ENCODE measurements at places on chromosomes 7 and 10. TPM values are rescaled to one million over a fixed set of nuclear protein-coding genes. Genes with fewer than 3 reads are reported as not detected.

GRCh38 chr10:63692220-63692896 is 171.2 kb downstream of the REEP3 start:
- H3K27ac ChIP-seq, result no peak overlapping the region
- no peaks in the 10 kb centered on the region for H3K27me3 ChIP-seq
- no peaks in the 10 kb centered on the region for H3K36me3 ChIP-seq
- no peak for DNase-seq
- no peak overlapping the region for H3K4me3 ChIP-seq

DNA sequence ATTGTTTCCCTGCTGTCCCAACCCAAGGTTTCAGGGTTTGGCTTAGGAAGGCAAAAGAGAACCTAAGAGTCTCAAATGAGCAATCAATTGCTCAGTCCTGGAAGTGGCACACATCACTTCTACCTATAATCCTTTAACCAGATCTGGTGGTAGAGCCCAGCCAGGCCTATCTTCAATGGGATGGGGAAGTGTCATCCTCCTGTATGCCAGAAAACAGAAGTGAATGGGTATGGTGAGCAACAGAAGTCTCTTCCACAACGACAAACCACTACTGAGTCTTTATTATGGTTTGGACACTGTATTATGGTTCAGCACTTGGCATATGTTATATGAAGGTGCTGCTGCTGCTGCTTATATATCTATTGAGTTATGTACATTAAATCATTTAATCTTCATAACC is 3.0 kb upstream of the AKR1B1 start:
- no peaks in the 10 kb centered on the region for H3K36me3 ChIP-seq
- H3K4me3 ChIP-seq, result no peak overlapping the region
- H3K4me1 ChIP-seq, result peaks cover 4% of the 10 kb centered on the region
- DNase-seq, result no peak

DNA sequence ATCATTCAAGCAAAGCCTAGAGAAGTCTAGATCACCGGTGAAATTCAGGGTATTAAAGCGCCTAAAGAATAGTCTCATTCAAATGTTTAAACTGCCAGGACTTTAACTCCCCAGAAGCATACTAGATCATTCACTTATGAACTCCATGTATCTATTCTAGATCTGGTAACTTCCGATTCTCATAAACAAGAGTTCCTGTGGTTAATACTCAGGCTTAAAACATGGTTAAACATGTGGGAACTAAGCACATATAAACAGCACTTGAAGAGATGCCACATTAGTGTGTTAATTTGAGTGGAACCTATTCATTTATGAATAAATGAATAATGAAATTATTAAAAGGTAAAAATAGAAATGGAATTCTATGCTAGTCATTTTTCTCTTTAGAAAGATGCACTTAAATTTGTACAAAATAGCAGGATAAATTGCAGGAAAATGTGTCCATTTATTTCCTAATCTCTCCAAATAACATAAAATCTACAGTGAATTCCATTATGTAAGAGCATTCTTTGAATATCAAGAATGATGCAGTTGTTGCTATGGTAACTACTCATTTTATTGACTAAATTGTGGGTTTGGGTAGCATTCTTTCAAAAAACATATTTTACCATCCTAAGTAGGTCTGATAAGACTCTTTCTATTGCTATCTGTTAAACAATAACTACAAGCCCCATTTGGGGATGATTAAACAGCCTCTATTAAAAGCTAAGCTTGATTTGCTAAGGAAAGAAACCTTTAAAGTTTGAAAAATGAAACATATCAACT is 147.6 kb upstream of the TMEM168 start:
- no peaks in the 10 kb centered on the region for H3K27me3 ChIP-seq
- H3K4me3 ChIP-seq, result peak overlapping the region; percentile 95
- peaks cover 4% of the 10 kb centered on the region for H3K4me1 ChIP-seq
- H3K27ac ChIP-seq, result no peak overlapping the region
- no peaks in the 10 kb centered on the region for H3K36me3 ChIP-seq

- no peaks in the 10 kb centered on the region for H3K27me3 ChIP-seq
- H3K4me3 ChIP-seq, result no peak overlapping the region
- DNase-seq, result no peak
- no peak overlapping the region for H3K27ac ChIP-seq
Observed at GRCh38 chr7:111393011-111393754, 169.1 kb downstream of the IMMP2L start.

GRCh38 chr7:150405584-150406311 is 26.6 kb downstream of the ZNF775 start:
- H3K27ac ChIP-seq, result peak overlapping the region; percentile 96
- peaks cover 5% of the 10 kb centered on the region for H3K4me1 ChIP-seq
- DNase-seq, result peak; percentile 75
- peak overlapping the region; percentile 68 for H3K4me3 ChIP-seq
- H3K36me3 ChIP-seq, result no peaks in the 10 kb centered on the region

DNA sequence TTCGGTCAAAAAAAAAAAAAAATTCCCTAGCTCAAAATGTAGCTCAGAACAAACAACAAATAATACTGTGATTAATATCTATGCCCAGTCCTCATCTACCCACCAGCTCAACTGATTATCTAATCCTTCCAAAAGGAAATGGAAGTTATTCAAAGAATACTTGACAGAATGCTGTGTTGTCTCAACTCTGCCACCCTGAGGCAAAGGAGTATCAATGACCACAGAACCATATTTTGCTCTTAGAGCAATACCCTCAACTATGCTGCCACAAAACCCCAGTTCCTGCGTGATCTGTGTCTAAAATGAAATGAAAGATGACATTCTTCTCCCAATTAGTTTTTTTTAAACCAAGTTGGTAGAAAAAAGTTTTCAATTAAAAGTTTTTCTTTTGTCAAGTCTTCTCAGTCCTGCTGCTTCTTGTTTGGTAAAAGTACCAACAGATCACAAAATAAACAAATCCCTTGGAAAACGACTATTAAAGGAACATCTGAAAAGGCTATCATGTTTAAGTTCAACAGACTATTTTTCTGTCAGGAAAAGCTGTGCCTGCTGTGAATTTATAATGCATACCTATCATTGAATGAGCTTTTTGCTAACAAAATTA is 21.6 kb downstream of the RBM28 start:
- H3K27me3 ChIP-seq, result no peaks in the 10 kb centered on the region
- H3K4me1 ChIP-seq, result no peaks in the 10 kb centered on the region
- H3K27ac ChIP-seq, result no peak overlapping the region
- H3K4me3 ChIP-seq, result no peak overlapping the region
- peaks cover 68% of the 10 kb centered on the region for H3K36me3 ChIP-seq

Gene SPDYE16
- total RNA-seq, result 0.31 TPM

Gene ECHDC3
- 32.4 TPM for total RNA-seq

Data from kidney (tissue), 22 donors.